ENCODE measurements at places on chromosomes 16 and 17. TPM values are rescaled to one million over a fixed set of nuclear protein-coding genes. Genes with fewer than 3 reads are reported as not detected.
A peak's percentile ranks its signal among the peaks of the same experiment; 100 is the strongest.

GRCh38 chr17:60091908-60092331 is 13.2 kb upstream of the HEATR6 start:
- no peak for DNase-seq

DNA sequence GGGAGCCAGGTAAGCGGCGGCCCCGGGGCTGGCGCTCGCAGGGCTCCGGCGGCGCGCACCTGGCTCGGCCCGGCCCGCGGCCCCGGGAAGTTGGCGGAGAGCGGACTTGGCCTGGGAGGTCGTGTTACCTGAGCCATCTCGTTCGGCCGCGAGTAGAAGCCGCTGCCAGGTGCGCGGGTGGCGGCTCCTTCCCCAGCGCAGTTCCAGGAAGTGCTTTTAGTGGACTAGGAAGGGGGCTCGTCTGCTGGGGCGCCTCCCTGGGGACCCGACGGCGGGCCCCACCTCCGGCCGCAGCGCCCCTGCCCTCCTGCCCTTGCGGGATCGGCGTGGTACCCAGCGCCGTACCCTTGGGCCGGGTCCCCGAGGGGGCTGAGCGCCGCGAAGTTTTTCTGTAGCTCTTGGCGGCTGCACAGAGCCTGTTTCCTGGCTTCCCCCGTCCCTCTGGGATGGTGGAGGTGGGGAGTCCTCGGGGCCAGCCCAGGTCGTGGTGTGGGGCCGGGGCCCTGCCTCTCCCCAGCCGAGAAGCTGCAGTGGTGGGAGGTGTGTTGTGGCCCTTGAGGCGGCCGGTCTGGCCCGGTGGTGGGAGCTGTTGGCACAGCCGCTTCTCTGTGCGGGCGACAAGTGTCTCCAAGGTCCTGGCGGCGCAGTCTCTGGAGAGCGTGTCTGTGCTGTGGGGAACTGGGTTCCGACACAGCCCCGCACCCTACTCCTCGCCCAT is 96.9 kb downstream of the RAB11FIP4 start:
- DNase-seq, result peak; percentile 86

DNA sequence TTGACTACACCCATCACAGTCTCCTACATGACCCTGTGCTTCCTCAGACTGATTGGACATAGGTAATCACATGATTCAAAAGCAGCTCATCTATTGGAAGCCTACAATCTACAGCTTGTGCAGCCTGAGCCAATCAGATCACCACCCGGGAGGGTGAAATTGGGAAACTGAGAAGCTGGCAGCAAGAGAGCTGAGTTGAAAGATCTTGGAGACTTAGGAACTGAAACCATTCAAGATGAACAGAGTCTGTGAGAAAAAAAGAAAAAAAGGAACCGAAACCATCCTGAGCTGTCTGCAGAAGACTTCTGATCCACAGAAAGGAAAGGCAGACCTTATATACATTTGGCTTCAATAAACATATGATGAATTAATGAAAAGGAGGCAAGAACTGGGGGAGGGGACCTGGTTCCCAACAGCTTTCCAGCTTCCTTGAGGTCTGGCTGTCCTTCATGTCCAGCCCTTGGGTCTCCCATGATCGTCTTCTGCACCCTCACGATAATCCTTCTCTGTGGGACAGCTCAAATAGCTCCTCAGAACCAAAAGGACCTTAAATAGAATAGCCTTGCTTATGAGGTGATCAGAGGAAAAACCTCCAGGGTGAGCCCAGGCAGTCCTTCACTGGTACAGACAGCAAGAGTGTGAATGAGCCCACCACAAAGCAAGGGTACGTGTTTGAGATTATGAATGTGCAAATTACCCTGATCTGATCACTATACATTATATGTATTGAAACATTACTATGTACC is 32.6 kb downstream of the PLXDC1 start:
- DNase-seq, result no peak

- no peak for DNase-seq
Measured at GRCh38 chr17:47731396-47731795, 1.6 kb upstream of the TBX21 start.

DNA sequence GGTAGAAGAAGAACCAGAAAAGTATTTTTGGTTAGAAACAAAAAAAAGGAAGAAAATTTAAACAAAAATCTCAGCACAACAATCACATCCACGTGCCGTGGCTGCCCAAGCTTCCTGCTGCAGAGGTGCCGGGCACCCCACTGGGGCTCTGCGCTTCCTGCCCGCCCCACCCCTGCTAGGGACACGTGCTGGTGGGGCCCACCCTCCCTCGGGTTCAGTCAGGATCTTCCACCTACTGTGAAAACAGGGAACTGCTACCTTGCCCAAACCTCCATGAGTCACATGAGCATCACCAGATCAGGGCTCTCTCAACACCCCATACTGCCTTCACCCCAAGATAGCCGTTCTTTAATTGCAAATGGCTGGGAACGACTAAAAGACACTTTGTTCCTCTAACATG is 24.4 kb upstream of the CYTH1 start:
- no peak for DNase-seq

GRCh38 chr17:63517825-63518534 is 5.2 kb upstream of the KCNH6 start:
- no peak for DNase-seq

KDM8 gene
- total RNA-seq, result 5.1 TPM

CLDN6 gene
- total RNA-seq, result 0.72 TPM

CDRT4 gene
- total RNA-seq, result 38.8 TPM
